ENCODE measurements at places on chromosomes 4 and X. TPM values are rescaled to one million over a fixed set of nuclear protein-coding genes. Genes with fewer than 3 reads are reported as not detected.

DNA sequence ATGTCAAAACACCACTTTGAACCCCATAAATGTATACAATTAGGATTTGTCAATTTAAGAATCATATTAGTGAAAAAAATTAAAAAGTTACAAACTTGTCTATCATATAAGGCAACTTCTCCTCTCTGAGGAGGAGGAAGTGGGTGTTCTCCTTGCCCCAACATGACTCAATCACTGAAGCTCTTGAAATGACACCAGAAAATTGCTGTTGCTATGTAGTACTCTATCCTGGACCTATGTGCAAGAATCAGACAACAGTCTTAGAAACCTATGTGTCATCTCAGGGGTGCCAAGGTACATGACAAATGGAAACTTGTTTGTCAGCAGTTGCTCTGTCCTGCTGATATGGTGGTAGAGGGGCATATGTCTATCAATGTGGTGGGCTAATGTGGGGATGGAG is 47.7 kb downstream of the HMGB3 start:
- DNase-seq, result no peak

GRCh38 chr4:118417325-118417724 is 64.5 kb upstream of the PRSS12 start:
- no peak for DNase-seq

GRCh38 chr4:83852085-83852451 is 316.2 kb downstream of the GPAT3 start:
- no peak for DNase-seq

The FHIP1A gene
- polyA plus RNA-seq, result 5.7 TPM

DNA sequence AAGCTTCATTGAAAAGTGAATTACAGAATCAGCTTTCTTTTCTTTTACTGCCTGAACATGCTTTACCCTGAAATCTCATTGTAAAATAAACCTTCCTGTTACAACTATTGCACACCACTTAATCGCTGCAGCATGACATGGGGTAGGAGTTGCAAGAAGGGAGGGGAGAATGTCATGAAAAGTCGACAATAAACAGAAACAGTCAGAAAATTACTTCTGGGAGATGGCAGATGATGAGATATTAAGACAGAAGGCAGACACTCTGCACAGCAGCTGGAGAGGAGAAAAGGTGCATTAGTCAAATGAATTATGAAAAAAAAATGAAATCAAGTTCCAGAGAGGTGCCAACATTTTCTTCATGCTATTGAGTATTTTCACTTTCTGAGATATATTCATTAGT is 287.7 kb downstream of the PCDH7 start:
- no peak for DNase-seq

The NAT8L gene
- 4.1 TPM for polyA plus RNA-seq

GRCh38 chr4:27828843-27829242 is 968.2 kb downstream of the STIM2 start:
- DNase-seq, result no peak

- DNase-seq, result no peak
Measured at GRCh38 chr4:114226968-114227760, 247.7 kb upstream of the ARSJ start.

DNA sequence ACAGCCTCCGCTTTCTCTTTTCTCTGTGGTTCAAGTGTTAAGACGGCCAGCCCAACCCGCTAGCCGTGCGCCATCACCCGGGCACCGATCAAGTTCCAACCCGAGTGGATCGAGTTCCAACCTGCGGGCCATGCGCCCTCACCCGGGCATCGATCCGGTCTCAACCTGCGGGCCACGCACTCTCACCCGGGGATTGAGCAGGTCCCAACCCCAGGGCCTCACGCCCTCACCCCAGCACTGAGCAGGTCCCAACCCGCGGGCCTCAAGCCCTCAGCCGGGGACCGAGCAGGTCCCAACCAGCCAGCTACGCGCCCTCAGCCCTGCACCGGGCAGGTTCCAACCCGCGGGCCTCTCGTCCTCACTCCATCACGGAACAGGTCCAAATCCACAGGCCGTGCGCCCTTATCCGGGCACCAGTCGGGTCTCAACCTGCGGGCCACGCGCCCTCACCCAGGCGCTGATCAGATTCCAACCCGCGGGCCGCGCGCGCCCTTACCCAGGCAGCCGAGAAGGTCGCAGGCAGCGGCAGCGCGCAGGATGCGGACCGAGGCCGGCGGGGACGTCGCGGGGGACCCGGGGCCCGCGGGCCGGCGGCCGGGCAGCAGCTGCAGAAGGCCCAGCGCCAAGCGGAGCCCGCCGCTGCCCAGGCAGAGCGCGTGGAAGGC is 443 bp downstream of the GPR143 start:
- DNase-seq, result no peak

- no peak for DNase-seq
Measured at GRCh38 chr4:156790866-156791265, 180.7 kb downstream of the PDGFC start.

DNA sequence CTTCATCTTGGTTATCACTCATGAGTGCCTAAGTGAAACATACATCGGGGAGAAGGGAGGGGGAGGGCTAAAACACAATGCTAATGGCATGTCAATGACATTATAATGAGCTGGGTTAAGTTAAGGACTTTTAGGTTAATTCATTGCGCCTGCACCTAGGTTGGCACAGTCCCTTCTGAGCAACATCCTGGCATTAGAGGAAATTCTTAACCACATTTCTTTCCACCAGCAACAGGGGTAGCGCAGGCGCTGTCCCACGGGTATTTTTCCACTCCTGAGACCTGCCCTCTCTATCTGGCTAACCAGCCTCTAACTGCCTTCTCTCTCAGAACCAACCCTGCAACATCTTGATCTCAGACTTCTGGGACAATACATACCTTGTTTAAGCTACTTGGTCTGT is 39.0 kb upstream of the PROM1 start:
- no peak for DNase-seq

The IBSP gene
- 0.08 TPM for polyA plus RNA-seq

GRCh38 chrX:102627640-102628039 is 23.6 kb upstream of the GPRASP1 start:
- DNase-seq, result no peak

The WDR17 gene
- polyA plus RNA-seq, result 11.1 TPM

DNA sequence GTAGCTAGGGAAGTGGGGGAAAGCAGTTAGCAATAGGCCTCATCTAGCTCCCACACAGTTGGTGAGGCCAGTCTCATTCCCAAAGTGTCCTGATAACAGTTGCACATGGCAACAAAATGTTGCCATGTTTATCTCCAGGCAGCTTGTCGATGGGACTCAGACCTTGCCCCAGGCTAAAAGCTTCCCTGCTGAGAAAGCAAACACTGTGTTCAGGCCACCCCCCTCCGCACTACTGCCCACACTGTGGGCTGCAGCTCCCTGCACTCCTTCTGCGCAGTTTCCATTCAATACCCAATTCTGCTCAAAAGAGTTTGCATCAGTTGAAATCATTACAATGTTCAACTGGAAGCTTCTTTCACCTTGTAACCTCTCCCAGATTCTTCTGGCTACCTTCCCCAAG is 287.8 kb upstream of the GK2 start:
- no peak for DNase-seq

- DNase-seq, result no peak
Measured at GRCh38 chr4:175435381-175435783, 376.7 kb downstream of the GPM6A start.

DNA sequence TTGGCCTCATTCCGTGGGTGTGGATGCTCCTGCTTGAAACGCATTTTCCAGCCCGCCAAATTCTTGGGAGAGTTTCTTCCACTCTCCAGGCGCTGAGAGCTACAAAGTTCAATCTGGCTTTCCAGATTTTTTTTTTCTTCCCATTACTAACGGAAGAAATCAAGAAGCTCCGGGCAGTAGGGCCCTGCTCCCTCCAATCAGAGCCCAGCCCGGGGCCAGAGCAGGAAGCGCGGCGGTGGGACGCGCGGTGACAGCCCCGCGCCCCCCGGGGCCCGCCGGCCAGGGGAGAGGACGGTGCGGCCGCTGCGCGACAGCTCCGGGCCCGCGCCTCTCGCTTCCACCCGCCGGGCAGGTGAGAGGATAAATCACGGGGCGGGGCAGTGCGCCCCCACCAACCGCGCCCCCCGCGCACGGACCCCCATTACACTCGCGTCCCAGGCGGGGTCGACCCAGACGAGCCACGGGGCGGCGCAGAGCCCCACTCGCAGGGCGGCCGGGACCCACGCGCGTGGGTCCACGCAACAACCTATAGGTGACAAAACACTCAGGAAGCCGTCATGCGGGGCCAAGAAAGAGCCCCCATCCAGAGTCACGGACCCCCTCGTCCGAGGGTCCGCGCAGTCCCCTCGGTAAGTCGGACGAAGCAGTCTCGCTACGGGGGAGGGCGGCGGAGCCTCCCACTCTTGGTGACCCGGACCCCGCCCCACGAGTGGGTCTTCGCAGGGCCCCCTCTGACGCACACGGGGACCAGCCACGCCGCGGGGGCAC is 868 bp downstream of the AFAP1 start:
- DNase-seq, result no peak

The CLTRN gene
- 1.9 TPM for polyA plus RNA-seq

GRCh38 chr4:11480683-11481082 is 52.0 kb upstream of the HS3ST1 start:
- DNase-seq, result no peak

The GLRB gene
- polyA plus RNA-seq, result 6.0 TPM

GRCh38 chrX:38817004-38817703 is 15.9 kb downstream of the MID1IP1 start:
- DNase-seq, result no peak

The ITGB1BP2 gene
- 3.1 TPM for polyA plus RNA-seq
